ENCODE measurements at places on chromosomes 6 and 20. TPM values are rescaled to one million over a fixed set of nuclear protein-coding genes. Genes with fewer than 3 reads are reported as not detected.

The RAET1G gene
- 1.6 TPM for total RNA-seq

The LY6G6C gene
- total RNA-seq = not detected

The IPCEF1 gene
- total RNA-seq = not detected

The EYA2 gene
- not detected for total RNA-seq

The PSORS1C2 gene
- not detected for total RNA-seq

The PACRG gene
- total RNA-seq = not detected

The CLPSL1 gene
- total RNA-seq = not detected

The COL21A1 gene
- total RNA-seq = 0.10 TPM

The SSTR4 gene
- not detected for total RNA-seq

The FAXC gene
- 5.9 TPM for total RNA-seq

The EFHC1 gene
- 10.2 TPM for total RNA-seq

The ACOT13 gene
- 6.2 TPM for total RNA-seq

The FHL5 gene
- not detected for total RNA-seq

The MTRF1L gene
- total RNA-seq = 21.5 TPM

The SLC13A3 gene
- total RNA-seq = not detected

The CFB gene
- total RNA-seq = not detected

The LPA gene
- not detected for total RNA-seq

The PEX6 gene
- 21.2 TPM for total RNA-seq

The FKBP1C gene
- total RNA-seq = 0.69 TPM

The ADAM33 gene
- total RNA-seq = not detected

The BEND3 gene
- total RNA-seq = 6.6 TPM

The DNAH8 gene
- total RNA-seq = not detected

The MEI4 gene
- total RNA-seq = 0.06 TPM

The GMPR gene
- 2.4 TPM for total RNA-seq

The MLIP gene
- total RNA-seq = not detected

The PAK5 gene
- not detected for total RNA-seq

The EIF2S2 gene
- total RNA-seq = 125 TPM

The MYLK2 gene
- total RNA-seq = 1.0 TPM

The BPIFB2 gene
- total RNA-seq = not detected

The SUMO4 gene
- total RNA-seq = 0.27 TPM

The COX4I2 gene
- not detected for total RNA-seq

The PGBD1 gene
- 6.1 TPM for total RNA-seq

The MYH7B gene
- total RNA-seq = not detected

The C6orf141 gene
- 6.5 TPM for total RNA-seq

The RXRB gene
- 32.5 TPM for total RNA-seq

The F13A1 gene
- total RNA-seq = not detected

The ZBTB46 gene
- 0.19 TPM for total RNA-seq

The IRAK1BP1 gene
- 1.7 TPM for total RNA-seq

The C20orf144 gene
- total RNA-seq = not detected

The TAAR9 gene
- total RNA-seq = not detected

The BMP2 gene
- 0.57 TPM for total RNA-seq

The POPDC3 gene
- total RNA-seq = 70.5 TPM

The TRIM15 gene
- not detected for total RNA-seq

The PRDM13 gene
- not detected for total RNA-seq

The NKX2-2 gene
- 0.13 TPM for total RNA-seq

The GHRH gene
- total RNA-seq = not detected

The GNMT gene
- total RNA-seq = not detected

The CLVS2 gene
- total RNA-seq = not detected

The UNC93A gene
- not detected for total RNA-seq

The POU3F2 gene
- total RNA-seq = 1.6 TPM
